ENCODE measurements at places on chromosomes 1 and 21. TPM values are rescaled to one million over a fixed set of nuclear protein-coding genes. Genes with fewer than 3 reads are reported as not detected.

GRCh38 chr21:18801468-18801867 lies 397.9 kb upstream of the TMPRSS15 start:
- H3K4me3 ChIP-seq: no peak overlapping the region
- peak; percentile 27 for DNase-seq
- H3K27ac ChIP-seq: no peak overlapping the region

NBPF20 gene
- 0.92 TPM for polyA plus RNA-seq

DNA sequence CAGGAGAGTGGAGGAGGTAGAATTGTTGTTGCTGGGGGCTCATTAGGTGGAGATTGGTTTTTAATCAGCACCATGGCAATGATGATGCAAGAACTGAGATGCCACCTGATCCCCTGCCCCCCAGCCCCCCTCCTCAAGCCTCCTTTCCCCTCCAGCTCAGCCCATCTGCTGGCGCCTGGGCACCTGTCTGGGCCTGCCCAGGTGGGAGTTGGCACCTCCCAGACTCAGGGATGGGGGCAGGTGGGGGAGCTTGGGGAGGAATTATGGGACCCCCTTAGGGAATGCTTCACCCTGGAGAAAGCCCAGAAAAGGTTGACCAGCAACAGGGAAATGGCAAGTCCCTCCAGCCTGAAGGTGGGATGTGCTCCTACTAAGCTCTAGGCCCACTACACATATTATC lies 1.5 kb upstream of the NHLH1 start:
- peaks cover 5% of the 10 kb centered on the region for H3K36me3 ChIP-seq
- H3K4me1 ChIP-seq: no peaks in the 10 kb centered on the region
- H3K27ac ChIP-seq: no peak overlapping the region
- DNase-seq: no peak

DNA sequence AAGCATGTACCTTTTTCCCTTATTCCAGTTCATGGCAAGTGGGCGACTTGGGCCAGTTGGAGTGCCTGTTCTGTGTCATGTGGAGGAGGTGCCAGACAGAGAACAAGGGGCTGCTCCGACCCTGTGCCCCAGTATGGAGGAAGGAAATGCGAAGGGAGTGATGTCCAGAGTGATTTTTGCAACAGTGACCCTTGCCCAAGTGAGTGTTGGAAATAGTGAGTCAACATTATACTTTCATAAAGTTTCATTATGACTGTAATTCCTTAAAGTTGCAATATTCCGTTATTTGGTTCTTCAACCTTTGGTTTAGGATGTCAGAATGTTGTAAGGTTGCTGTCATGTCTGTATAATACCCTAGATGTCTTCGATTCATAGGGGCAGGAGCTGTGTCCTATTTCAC lies 230.5 kb downstream of the TPR start:
- H3K36me3 ChIP-seq: no peaks in the 10 kb centered on the region
- DNase-seq: no peak
- no peaks in the 10 kb centered on the region for H3K27me3 ChIP-seq
- no peak overlapping the region for H3K27ac ChIP-seq
- H3K4me3 ChIP-seq: no peak overlapping the region

GRCh38 chr1:217524787-217525520 lies 105.9 kb downstream of the GPATCH2 start:
- no peak overlapping the region for H3K4me3 ChIP-seq
- DNase-seq: peak; percentile 3
- H3K27me3 ChIP-seq: no peaks in the 10 kb centered on the region
- no peaks in the 10 kb centered on the region for H3K36me3 ChIP-seq
- H3K4me1 ChIP-seq: peaks cover 13% of the 10 kb centered on the region
- no peak overlapping the region for H3K27ac ChIP-seq

AADACL4 gene
- polyA plus RNA-seq: not detected

GRCh38 chr1:109770331-109771095 lies 6.8 kb upstream of the EPS8L3 start:
- H3K27me3 ChIP-seq: no peaks in the 10 kb centered on the region
- H3K4me3 ChIP-seq: no peak overlapping the region
- no peaks in the 10 kb centered on the region for H3K36me3 ChIP-seq
- H3K27ac ChIP-seq: no peak overlapping the region
- DNase-seq: peak; percentile 20

- no peaks in the 10 kb centered on the region for H3K27me3 ChIP-seq
- H3K4me3 ChIP-seq: no peak overlapping the region
- no peaks in the 10 kb centered on the region for H3K36me3 ChIP-seq
- H3K4me1 ChIP-seq: no peaks in the 10 kb centered on the region
- no peak for DNase-seq
- no peak overlapping the region for H3K27ac ChIP-seq
Observed at GRCh38 chr1:217211486-217211885, 419.4 kb downstream of the GPATCH2 start.

ACTL8 gene
- not detected for polyA plus RNA-seq

DNA sequence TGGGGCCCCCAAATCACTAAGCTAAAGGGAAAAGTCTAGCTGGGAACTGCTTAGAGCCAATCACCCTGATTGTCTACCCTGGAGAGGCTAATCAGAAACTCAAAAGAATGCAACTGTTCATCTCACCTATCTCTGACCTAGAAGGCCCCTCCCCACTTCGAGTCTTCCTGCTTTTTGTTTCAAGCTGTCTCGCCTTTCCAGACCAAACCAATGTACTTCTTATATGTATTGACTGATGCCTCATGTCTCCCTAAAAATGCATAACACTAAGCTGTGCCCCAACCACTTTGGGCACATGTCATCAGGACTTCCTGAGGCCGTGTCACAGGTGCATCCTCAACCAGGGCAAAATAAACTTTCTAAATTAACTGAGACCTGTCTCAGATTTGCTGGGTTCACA lies 209.5 kb downstream of the APP start:
- no peak overlapping the region for H3K4me3 ChIP-seq
- peaks cover 20% of the 10 kb centered on the region for H3K36me3 ChIP-seq
- DNase-seq: peak; percentile 20

DNA sequence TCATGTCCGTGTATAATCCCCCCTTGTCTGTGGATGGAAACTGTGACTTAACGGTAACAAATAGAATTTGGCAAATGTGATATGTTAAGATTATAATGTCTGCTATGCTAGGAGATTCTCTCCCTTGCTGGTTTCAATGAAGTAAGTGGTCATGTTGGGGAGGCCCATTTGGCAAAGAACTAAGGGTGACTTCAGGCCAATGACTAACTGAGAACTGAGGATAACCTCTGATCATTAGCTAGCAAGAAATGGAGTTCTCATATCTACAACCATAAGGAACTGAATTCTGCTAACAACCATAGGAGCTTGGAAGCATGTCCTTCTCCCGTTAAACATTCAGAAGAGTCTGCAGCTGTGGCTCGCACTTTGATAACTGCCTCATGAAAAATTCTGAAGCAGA lies 2.3 kb downstream of the IFI44L start:
- H3K27me3 ChIP-seq: no peaks in the 10 kb centered on the region
- DNase-seq: no peak
- H3K27ac ChIP-seq: no peak overlapping the region
- no peaks in the 10 kb centered on the region for H3K36me3 ChIP-seq

KCNJ9 gene
- polyA plus RNA-seq: 0.06 TPM

GRCh38 chr1:165169028-165169427 lies 187.5 kb downstream of the LMX1A start:
- no peak overlapping the region for H3K27ac ChIP-seq
- no peak overlapping the region for H3K4me3 ChIP-seq
- H3K4me1 ChIP-seq: no peaks in the 10 kb centered on the region
- peaks cover 5% of the 10 kb centered on the region for H3K27me3 ChIP-seq

GRCh38 chr1:91546876-91547275 lies 46.2 kb downstream of the CDC7 start:
- H3K27ac ChIP-seq: no peak overlapping the region
- no peak overlapping the region for H3K4me3 ChIP-seq
- no peaks in the 10 kb centered on the region for H3K27me3 ChIP-seq
- no peaks in the 10 kb centered on the region for H3K36me3 ChIP-seq

- H3K36me3 ChIP-seq: no peaks in the 10 kb centered on the region
- H3K27ac ChIP-seq: no peak overlapping the region
- no peak overlapping the region for H3K4me3 ChIP-seq
- H3K4me1 ChIP-seq: no peaks in the 10 kb centered on the region
- no peaks in the 10 kb centered on the region for H3K27me3 ChIP-seq
Observed at GRCh38 chr1:98949621-98950020, 55.0 kb downstream of the PLPPR5 start.

AMY1A gene
- polyA plus RNA-seq: not detected

DNA sequence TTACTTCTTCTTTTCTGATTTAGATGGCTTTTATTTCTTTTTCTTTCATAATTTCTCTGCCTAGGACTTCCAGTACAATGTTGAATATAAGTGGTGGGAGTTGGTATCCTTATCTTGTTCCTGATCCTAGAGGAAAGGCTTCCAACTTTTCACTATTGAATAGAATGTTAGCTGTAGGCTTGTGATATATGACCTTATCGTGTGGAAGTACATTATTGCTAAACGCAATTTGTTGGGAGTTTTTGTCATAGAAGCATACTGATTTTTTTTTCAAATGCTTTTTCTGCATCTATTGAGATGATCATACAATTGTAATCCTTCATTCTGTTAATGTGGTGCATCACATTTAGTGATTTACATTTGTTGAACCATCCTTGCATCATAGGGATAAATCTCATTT lies 79.5 kb downstream of the FASLG start:
- no peak overlapping the region for H3K27ac ChIP-seq
- H3K27me3 ChIP-seq: no peaks in the 10 kb centered on the region
- no peak overlapping the region for H3K4me3 ChIP-seq
- H3K36me3 ChIP-seq: no peaks in the 10 kb centered on the region
- no peak for DNase-seq
- no peaks in the 10 kb centered on the region for H3K4me1 ChIP-seq

ABCA4 gene
- polyA plus RNA-seq: not detected

- H3K36me3 ChIP-seq: no peaks in the 10 kb centered on the region
- H3K4me1 ChIP-seq: peaks cover 4% of the 10 kb centered on the region
- H3K4me3 ChIP-seq: no peak overlapping the region
- DNase-seq: no peak
Observed at GRCh38 chr1:89610457-89611011, 22.4 kb upstream of the LRRC8C start.

SFN gene
- 410 TPM for polyA plus RNA-seq

C1orf87 gene
- polyA plus RNA-seq: not detected

CCDC30 gene
- polyA plus RNA-seq: 0.70 TPM

VHLL gene
- not detected for polyA plus RNA-seq

GRCh38 chr1:201295346-201295745 lies 12.0 kb downstream of the PKP1 start:
- no peak overlapping the region for H3K4me3 ChIP-seq
- no peak for DNase-seq
- no peaks in the 10 kb centered on the region for H3K27me3 ChIP-seq

Data from stomach (tissue), 19 donors.